SK-N-SH (cell line): ENCODE measurements at places on chromosomes 5 and 9. TPM values are rescaled to one million over a fixed set of nuclear protein-coding genes. Genes with fewer than 3 reads are reported as not detected.

Gene INIP
- 7.9 and 10.2 TPM in 2 replicates for polyA plus RNA-seq

- no peak for DNase-seq
- H3K36me3 ChIP-seq: no peaks in the 10 kb centered on the region
- no peak overlapping the region for H3K27ac ChIP-seq
- H3K4me3 ChIP-seq: no peak overlapping the region
- H3K27me3 ChIP-seq: no peaks in the 10 kb centered on the region; the same call in 1 of the 2 replicates
These were observed 35.5 kb upstream of the B4GALT1 start for GRCh38 chr9:33202552-33203201.

DNA sequence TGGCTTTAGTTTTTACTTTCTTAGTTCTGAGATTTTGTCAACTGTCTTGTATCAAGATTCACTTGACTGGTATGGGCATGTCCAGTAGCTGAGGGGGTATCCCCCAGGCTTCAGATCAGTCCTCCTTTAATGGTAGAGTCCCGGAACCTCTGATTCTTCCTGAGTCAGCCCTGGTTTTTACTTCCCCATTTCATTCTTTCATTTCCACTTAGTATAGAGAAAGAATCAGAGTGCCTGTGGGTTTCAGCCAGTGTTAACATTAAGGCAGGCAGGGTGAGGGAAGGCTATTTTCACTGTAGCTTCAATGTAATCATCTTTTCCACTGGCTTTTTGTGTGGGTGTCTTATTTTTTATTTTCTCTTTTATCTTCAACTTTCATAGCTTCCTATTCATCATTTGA lies 8.3 kb upstream of the COMMD10 start:
- no peak overlapping the region for H3K4me3 ChIP-seq
- no peaks in the 10 kb centered on the region for H3K36me3 ChIP-seq
- DNase-seq: no peak

GRCh38 chr5:52727020-52727419 lies 60.7 kb upstream of the ITGA1 start:
- no peaks in the 10 kb centered on the region for H3K36me3 ChIP-seq
- DNase-seq: no peak
- no peak overlapping the region for H3K4me3 ChIP-seq

DNA sequence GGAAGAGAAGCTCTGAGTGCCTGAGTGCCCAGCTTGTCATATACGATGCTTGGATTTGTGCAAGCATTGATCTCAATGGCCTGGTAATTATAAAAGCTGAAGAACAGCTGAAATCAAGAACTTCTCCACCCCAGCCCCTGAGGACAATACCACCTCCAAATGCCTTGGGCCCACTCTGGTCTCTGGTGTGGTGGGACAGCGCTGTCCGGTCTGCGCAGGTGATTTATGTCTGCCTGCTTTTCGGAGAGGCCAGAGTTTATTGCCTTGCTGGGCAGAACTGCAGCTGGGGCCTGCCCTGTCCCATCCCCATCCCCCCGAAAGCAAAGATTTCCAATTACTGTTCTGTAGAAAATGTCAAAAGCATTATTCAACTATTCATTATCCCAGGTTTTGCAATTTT lies 1.1 kb upstream of the PDZD2 start:
- H3K4me1 ChIP-seq: no peaks in the 10 kb centered on the region
- H3K4me3 ChIP-seq: no peak overlapping the region
- H3K36me3 ChIP-seq: no peaks in the 10 kb centered on the region
- H3K27ac ChIP-seq: no peak overlapping the region
- peak; percentile 29 for DNase-seq
